ENCODE measurements at places on chromosomes 5 and 9.

- no peak for DNase-seq
These were observed 88.0 kb downstream of the ZSWIM6 start for GRCh38 chr5:61420016-61420415.

- DNase-seq: no peak
These were observed 461.0 kb upstream of the C9orf72 start for GRCh38 chr9:28034242-28034641.

GRCh38 chr5:177353093-177353492 is 1.6 kb upstream of the LMAN2 start:
- DNase-seq: no peak

DNA sequence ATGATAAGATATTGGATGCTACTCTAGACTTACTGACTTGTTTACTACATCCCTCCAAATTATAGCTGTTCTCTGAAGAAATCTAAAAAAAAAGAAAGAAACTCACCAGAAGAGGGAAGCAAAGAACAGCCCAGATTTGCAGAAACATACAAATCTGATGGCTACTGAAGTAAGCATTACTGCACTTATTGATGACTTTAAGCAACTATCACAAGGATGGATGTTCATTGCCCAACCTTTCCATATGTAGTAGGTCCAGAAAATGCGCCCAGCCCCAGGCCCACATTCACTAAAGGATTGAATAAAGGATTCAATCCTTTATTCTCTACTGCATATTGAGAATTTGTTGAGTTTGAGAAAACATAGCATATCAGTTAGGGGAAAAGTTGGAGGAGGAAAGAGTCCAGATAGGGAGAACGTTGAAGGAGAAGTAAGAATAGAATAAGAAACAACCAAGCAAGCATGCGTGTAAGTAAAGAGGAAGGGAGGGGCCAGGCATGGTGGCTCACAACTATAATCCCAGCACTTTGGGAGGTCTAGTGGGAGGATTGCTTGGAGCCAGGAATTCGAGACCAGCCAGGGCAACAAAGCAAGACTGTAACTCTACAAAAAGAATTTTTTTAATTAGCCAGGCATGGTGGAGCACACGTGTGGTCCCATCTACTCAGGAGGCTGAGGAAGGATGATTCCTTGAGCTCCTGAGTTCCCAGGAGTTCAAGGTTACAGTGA is 33.8 kb upstream of the DTWD2 start:
- no peak for DNase-seq

- DNase-seq: no peak
These were observed 335.8 kb downstream of the GADD45G start for GRCh38 chr9:89940625-89941024.

DNA sequence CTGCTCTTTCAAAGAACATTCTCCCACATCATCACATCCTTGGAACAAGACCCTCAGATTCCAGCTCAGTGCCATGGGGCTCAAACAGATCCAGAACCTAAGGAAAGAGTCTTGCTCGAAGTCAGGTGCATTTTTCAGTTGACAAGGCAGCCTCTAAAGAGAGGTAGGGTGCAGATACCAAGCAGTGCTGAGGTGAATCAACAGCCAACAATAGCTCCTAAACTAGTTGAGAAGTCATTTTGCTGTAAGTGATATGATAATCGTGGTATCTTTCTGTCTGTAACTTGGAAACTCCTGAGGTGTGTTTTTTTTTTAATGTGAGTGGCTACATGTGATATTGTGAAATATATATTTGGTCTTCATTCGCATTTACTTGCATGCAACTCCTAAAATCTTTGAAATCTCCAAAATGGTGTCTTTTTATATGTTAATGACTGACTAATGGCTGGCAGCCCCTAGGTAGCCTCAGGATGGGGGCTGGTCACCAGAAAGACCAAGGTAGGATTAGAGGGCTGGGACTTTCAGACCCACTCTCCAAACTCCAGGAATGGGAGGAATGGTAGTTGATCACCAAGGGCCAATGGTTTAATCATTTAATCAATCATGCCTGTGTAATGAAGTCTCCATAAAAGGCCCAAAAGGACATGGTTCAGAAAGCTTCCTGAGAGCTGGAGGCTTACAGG is 96.6 kb downstream of the SERINC5 start:
- no peak for DNase-seq

GRCh38 chr9:105131981-105132380 is 112.5 kb upstream of the SLC44A1 start:
- no peak for DNase-seq

DNA sequence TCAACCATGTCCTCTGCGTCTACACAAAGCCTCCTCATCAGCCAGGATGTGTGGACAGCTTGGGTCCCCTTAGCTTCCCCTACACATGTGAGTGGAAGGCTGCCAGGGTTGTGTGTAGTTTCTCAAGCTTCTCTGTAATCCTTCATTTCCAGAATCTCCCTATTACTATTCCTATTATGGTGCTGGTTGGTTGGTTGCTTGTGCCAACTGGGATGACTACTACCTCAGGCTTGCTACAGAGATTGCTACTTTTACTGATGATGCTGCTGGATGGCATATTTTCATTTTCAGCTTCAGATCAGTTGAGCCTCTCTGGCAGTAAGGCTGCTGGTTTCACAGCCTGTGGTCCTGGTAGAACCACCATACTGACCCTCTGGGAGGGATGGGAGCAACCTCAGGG is 39.9 kb downstream of the ATG10 start:
- no peak for DNase-seq

DNA sequence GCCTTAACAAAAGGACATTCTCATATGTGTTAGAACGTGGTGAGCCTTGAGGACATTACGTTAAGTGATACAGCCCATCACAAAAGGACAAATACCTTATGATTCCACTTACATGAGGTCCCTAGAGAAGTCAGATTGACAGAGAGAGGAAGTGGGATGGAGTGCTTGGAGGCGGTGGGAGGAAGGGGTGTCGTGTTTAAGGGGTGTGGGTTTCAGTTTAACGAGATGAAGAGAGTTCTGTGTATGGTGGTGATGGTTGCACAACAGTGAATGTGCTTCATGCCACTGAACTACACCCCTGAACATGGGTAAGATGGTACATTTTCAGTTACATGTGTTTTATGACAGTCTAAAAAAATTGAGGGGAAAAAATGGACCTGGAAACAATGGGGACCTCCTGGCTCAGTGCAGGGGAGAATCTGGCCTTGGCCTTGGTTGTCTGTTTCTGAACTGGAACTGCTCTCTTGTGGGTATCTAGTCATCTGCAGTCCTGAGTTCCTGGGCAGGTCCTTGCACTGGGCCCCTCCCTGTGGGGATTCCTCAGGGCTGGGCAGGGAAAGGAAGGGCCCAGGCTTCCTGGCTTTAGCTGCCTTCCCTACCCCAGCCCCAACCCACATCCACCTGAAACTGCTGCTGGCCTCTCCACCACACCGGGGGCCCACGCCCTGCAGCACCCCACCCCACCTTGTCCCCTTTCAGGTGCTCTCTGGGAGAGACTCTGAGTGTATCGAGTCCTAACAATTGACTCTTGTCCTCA is 17.8 kb downstream of the LRRC8A start:
- no peak for DNase-seq

GRCh38 chr5:126872561-126873354 is 95.8 kb downstream of the LMNB1 start:
- no peak for DNase-seq

- no peak for DNase-seq
These were observed 177.5 kb downstream of the PDE4D start for GRCh38 chr5:59716029-59716428.

GRCh38 chr9:131277287-131277909 is 1.1 kb upstream of the FAM78A start:
- no peak for DNase-seq

DNA sequence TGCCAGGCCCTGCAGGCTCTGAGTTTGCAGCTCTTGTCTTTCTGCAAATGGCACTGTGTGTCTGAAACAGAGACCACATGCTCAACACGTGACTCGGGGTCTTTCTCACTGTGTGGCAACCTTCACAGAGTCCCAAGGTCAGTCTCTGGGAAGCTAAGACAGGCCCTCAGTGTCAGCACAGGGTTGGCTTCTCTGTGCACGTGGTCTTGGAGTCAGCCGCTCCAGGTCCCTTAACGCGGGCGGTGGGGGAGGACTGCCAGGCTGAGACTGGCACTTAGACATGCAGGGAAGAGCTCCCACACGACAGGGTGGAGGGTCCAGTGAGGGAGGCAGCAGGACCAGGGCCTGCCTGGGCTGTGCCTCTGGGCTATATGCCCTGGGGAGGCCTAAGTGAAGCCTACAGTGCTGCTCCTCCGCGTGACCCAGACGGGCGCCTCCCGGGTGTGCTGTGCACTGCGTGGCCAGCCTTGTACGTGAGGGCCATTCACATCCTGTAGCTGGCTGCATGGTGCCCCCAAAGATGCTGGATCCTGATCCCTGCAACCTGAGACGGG is 76.8 kb downstream of the ADAMTS2 start:
- no peak for DNase-seq

DNA sequence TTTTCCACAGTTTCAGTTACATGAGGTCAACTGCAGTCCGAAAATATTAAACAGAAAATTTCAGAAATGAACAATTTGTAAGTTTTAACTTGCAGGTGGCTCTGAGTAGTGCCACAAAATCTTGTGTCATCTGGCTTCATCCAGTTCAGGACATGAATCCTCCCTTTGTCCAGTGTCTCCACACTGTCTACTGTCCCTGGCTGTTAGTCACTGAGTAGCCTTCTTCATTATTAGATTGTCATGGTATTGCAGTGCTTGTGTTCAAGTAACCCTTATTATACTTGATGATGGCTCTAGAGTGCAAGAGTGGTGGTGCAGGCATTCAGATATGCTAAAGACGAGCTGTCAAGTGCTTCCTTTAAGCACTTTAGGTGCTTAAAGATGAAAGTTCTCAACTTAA is 65.3 kb downstream of the CFAP95 start:
- no peak for DNase-seq

- no peak for DNase-seq
These were observed 27.2 kb downstream of the AK3 start for GRCh38 chr9:4713849-4714248.

DNA sequence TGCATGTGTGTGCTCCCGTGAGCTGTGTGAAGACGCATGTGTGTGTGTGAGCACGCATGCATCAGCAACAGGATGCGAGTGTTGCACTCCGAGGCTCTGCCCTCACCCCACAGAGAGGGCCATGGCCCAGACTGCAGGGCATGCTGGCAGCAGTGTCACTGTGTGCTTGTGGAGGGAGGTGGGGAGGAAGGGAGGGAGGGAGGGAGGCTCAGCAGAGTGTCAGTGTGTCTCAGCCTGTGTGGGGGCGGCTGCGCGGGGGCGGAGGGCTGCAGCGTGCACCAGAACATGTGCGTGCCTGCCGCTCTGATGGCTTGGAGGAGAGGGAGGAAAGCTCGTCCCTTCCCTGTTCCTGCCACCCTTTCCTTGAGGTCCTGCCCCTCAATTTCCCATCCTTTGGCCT is 5.3 kb downstream of the CAMK2A start:
- no peak for DNase-seq

DNA sequence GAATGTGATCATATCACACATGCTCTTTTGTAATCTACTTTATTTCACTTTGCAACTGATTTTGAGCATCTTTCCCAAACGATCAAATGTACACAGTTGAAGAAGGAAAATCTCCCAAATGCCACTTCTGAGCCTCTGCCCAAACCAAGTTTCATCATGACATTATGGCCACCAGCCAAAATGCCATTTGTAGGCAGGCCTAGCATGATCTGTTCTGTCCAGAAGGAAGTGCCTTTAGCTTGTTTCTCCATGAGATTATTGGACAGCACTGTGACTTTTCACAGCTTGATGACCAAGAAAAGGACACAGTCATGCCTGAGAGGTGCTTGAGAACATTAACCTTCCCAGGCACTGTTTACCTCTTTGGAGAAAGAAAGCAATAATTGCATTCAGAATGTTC is 73.2 kb upstream of the PIP5K1B start:
- no peak for DNase-seq

- DNase-seq: no peak
These were observed 21.1 kb downstream of the ORM2 start for GRCh38 chr9:114350636-114351401.

- DNase-seq: no peak
These were observed at the start of gene ARL10 for GRCh38 chr5:176365351-176366231. Gene ARL10 (plus strand): TSS chr5:176365487. CDS start chr5:176365564, 77 bp downstream.

- no peak for DNase-seq
These were observed 1.3 kb downstream of the NR4A3 start for GRCh38 chr9:99822806-99823591.

DNA sequence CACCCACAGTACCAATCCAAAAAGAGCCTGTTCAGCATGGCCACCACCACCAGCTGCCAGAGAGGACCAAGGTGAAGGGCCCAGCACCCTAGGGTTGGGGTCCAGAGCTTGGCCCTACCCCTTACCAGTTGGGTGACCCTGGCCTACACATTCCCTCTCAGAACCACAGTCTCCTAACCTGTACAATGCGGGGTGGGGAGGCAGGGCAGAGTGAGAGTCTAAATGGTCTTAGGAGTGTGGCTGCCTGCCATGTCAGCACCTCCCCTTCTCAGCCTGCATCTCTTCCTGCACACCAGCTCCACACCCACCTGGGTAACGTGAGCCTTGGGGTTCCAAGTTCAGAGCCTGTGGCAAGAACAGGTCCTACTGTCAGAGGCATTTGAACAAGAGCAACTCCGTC is 92.2 kb downstream of the C5orf15 start:
- DNase-seq: no peak

GRCh38 chr5:850511-851006 is at the start of gene ZDHHC11:
Gene ZDHHC11 (minus strand): TSS chr5:850986. CDS start chr5:850602, 384 bp downstream.
- no peak for DNase-seq

- DNase-seq: no peak
These were observed 26.9 kb downstream of the TBC1D2 start for GRCh38 chr9:98228392-98229089.

GRCh38 chr5:135244620-135245021 is 154.4 kb downstream of the MACROH2A1 start:
- DNase-seq: no peak

GRCh38 chr5:32935283-32935682 is 224.2 kb downstream of the NPR3 start:
- no peak for DNase-seq

GRCh38 chr5:59660737-59661136 is 232.8 kb downstream of the PDE4D start:
- DNase-seq: no peak

- no peak for DNase-seq
These were observed 591.8 kb upstream of the CLINT1 start for GRCh38 chr5:158450751-158451171.

GRCh38 chr9:131574730-131575640 is 29.7 kb downstream of the PRRT1B start:
- DNase-seq: no peak

GRCh38 chr5:181127907-181128626 is 2.9 kb downstream of the OR2V1 start:
- no peak for DNase-seq
